ENCODE measurements at places on chromosomes 12 and 14. TPM values are rescaled to one million over a fixed set of nuclear protein-coding genes. Genes with fewer than 3 reads are reported as not detected.

IKZF4 gene
- total RNA-seq = 42.3 TPM

IL22 gene
- total RNA-seq = not detected

TMX1 gene
- total RNA-seq = 61.9 TPM

HOXC4 gene
- total RNA-seq = 5.6 TPM

FGF23 gene
- total RNA-seq = 0.25 TPM

NRL gene
- total RNA-seq = 1.2 TPM

MANSC4 gene
- total RNA-seq = not detected

PIP4K2C gene
- total RNA-seq = 17.3 TPM

PIWIL1 gene
- total RNA-seq = not detected

FAM186B gene
- total RNA-seq = 0.28 TPM

GRCh38 chr12:45612044-45612794 lies 117.3 kb upstream of the ARID2 start:
- H3K27ac ChIP-seq = no peak overlapping the region
- H3K27me3 ChIP-seq = no peaks in the 10 kb centered on the region
- H3K36me3 ChIP-seq = no peaks in the 10 kb centered on the region
- peaks cover 6% of the 10 kb centered on the region for H3K4me1 ChIP-seq

DNA sequence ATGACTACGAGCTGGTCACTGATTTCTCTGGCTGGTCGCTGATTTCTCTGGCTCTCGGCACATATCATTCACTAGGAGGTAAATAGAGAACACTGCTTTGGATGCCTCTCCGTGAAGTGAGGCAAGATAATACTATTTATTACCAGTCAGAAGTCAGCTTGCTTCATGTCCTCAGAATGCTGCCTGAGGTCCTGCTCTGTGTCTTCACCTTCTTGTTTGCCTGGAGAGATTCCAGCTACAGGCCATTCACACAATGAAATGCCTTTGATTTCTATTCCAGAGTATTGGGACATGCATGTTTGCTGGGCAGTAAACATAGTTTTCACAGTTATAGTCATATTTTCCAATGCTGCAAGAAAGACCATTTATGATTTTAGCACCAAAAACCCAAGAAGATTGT lies 106.7 kb downstream of the AEBP2 start:
- H3K27ac ChIP-seq = no peak overlapping the region
- H3K4me3 ChIP-seq = no peak overlapping the region
- no peak for DNase-seq
- no peaks in the 10 kb centered on the region for H3K36me3 ChIP-seq
- no peaks in the 10 kb centered on the region for H3K27me3 ChIP-seq

DNA sequence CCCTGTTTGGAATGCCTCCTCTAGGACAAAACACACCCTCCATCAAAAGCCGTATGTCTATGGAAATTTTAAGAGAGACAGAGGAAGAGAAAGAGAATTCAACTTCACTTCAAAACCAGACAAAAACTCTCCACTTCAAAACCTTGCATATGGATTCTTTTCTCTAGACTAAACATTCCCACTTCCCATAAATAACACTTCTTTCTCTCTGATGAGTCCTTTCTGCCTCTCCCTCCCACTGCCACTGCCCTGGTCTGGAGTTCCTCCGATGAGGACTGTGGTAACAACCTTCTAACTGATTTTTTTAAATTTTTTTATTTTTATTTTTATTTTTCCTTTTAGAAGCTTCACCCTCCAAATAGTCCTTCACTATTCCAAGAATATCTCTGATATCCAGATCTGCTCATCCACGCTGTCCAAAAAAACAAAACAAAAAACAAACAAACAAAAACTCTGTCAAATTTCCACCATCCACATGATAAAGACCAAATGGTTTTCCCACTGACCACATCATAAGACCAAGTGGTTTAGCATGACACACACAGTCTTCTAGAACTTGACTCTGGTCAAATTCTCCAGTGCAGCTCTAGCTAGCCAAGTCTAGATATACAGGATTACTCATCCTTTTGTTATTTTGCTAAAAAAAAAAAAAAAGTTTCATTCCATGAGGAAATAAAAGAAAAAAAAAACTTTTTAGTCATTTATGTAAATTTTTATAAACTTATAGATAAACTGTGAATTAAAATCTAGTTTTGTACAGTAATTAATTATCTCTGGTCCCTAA lies 256.0 kb downstream of the PPFIA2 start:
- no peaks in the 10 kb centered on the region for H3K4me1 ChIP-seq
- no peak for DNase-seq
- no peak overlapping the region for H3K27ac ChIP-seq
- H3K4me3 ChIP-seq = no peak overlapping the region
- no peaks in the 10 kb centered on the region for H3K36me3 ChIP-seq

- DNase-seq = no peak
- no peaks in the 10 kb centered on the region for H3K36me3 ChIP-seq
- H3K4me3 ChIP-seq = no peak overlapping the region
- peaks cover 30% of the 10 kb centered on the region for H3K27me3 ChIP-seq
- no peak overlapping the region for H3K27ac ChIP-seq
Measured at GRCh38 chr12:53101931-53102781, 1.1 kb upstream of the SOAT2 start.

DNA sequence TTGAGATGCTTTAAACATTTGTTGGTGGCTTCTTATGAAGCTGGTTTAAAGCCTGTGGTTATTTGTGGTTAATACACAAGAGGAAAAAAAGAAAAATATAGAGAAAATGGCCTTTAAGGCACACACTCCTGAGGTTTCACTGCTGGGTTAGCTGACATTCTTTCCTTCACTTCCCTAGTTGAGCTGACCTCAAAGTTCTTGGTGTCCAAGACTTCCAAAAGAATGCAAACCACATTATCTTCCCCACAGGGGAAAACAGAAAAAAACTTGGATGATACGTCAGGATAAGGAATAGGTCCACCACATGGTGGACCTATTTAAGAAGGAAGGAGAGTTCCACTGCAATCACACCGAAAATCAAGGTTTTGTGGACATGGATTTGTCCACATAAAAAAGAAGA lies 94.3 kb downstream of the SLC25A21 start:
- H3K36me3 ChIP-seq = no peaks in the 10 kb centered on the region
- H3K4me1 ChIP-seq = no peaks in the 10 kb centered on the region
- H3K27me3 ChIP-seq = no peaks in the 10 kb centered on the region
- no peak overlapping the region for H3K4me3 ChIP-seq
- no peak overlapping the region for H3K27ac ChIP-seq

DNA sequence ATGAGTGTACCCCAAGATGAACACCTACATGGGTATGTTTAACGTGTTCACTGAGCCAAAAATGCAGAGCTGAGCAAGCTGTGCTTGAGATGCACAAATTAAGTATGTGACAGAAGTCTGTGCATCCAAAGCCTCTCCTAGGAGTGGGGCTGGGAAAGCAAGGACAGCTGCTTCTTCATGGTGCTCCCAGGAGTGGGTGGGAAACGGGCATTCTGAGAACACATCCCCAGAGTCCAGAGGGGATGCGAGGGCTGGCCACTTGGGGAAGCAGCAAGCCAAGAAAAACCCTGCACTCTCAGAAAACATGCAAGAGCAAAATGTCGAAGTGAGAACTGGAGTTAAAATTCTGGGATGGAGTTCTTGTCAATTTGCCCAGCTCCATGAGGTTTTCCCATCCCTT lies 414.3 kb downstream of the BCAT1 start:
- no peak overlapping the region for H3K27ac ChIP-seq
- peaks cover 4% of the 10 kb centered on the region for H3K36me3 ChIP-seq
- H3K4me3 ChIP-seq = no peak overlapping the region
- DNase-seq = no peak
- peaks cover 73% of the 10 kb centered on the region for H3K4me1 ChIP-seq

DNA sequence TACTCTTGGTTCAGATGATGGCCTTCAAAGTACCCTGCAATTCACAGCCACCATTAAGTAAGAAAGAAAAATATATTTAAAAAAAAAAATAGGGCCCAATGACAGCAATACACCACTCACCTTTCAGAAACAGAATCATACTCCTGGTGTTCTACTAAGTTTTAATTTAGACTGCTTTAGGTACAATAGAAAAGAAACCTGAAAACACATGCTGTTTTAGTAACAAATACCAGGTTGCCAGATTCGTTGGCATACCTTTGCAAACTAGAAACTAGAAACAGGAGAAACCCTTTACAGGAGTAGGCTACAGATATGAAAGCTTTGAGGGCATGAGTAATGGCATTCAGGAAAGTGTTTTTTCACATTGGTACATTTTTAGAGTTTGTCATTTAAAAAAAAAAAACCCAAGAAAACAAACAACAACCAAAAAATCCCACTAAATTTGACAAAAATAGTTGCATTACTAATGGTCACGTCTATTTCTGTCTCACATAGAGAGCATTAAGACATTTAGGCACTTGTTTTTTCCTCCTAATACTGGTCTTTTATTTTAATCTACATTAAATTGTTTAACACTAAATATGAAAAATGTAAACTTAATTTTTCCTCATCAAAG lies 4.0 kb downstream of the SIX1 start:
- no peak overlapping the region for H3K27ac ChIP-seq
- H3K36me3 ChIP-seq = no peaks in the 10 kb centered on the region
- H3K4me3 ChIP-seq = no peak overlapping the region

GRCh38 chr14:104876251-104876699 lies 11.2 kb downstream of the CEP170B start:
- no peaks in the 10 kb centered on the region for H3K36me3 ChIP-seq
- no peaks in the 10 kb centered on the region for H3K27me3 ChIP-seq

DNA sequence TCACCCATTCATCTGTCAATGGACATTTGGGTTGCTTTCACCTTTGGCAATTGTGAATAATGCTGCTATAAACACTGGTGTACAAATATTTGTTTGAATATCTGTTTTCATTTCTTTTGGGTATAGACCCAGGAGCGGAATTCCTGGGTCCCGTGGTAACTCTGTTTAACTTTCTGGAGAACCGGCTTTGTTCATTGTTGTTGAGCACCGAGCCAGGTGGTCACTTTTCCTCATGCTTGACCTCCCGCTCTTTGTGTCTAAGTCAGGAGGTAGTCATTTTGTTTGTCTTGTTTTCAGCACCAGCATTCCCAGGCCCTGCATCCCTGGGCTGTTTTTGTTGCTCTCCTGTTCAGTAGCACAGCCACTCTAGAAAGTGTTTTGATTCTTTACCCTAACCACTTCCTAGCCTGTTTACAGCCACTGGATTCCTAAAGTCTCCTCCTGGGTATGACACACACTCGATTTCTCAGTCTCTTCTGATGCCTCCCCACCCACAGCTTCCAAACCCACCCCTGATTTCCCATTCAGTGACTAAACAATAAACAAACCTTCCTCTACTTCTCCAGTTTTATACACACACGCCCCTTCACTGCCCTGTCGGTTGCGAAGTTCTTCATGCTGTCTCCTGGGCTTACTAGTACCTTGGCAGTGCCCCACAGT lies 37.9 kb downstream of the B4GALNT3 start:
- H3K27ac ChIP-seq = no peak overlapping the region
- no peaks in the 10 kb centered on the region for H3K27me3 ChIP-seq
- H3K4me1 ChIP-seq = peaks cover 13% of the 10 kb centered on the region
- H3K4me3 ChIP-seq = no peak overlapping the region
- peaks cover 3% of the 10 kb centered on the region for H3K36me3 ChIP-seq

DNA sequence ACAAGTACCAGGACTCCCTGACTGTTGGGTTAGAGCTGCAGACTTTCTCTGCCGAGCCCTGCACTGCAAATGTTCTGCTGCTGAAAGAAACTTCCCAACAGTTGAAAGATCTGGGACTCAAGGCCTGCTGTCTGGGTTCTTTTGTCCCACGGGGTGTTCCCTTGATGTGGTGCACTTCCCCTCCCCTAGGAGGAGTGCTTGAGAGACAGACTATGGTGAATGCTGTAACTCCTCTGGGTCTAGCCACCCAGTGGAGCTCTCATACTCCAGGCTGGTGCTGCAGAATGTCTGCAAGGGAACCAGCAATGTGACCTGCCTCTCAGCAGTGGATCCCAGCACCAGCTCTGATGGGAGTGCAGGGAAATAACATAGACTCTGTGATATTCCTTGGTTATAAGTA lies 129.2 kb upstream of the SLCO1B1 start:
- no peaks in the 10 kb centered on the region for H3K27me3 ChIP-seq
- DNase-seq = no peak
- H3K4me3 ChIP-seq = no peak overlapping the region

DNA sequence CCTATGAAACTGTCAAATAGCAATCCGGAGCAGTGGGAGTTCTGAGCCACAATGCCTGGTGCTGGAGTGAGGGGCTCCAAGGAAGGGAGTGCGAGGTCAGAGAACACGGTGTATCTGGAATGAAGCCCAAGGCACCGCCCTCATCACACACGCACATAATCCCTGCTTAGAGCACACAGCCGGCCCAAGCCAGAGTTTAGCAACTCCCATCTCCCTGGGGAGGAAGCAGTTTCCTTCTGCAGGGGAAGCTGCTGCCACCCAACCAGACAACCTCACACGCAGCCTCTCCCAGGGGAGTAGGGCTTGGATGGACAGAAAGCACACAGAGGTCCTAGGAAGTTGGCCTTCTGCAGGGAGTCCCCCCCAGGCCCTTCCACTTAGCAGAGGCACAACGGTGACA lies 31.3 kb downstream of the ACTN1 start:
- peaks cover 44% of the 10 kb centered on the region for H3K4me1 ChIP-seq
- DNase-seq = no peak
- no peak overlapping the region for H3K4me3 ChIP-seq
- peak overlapping the region; percentile 35 for H3K27ac ChIP-seq

DNA sequence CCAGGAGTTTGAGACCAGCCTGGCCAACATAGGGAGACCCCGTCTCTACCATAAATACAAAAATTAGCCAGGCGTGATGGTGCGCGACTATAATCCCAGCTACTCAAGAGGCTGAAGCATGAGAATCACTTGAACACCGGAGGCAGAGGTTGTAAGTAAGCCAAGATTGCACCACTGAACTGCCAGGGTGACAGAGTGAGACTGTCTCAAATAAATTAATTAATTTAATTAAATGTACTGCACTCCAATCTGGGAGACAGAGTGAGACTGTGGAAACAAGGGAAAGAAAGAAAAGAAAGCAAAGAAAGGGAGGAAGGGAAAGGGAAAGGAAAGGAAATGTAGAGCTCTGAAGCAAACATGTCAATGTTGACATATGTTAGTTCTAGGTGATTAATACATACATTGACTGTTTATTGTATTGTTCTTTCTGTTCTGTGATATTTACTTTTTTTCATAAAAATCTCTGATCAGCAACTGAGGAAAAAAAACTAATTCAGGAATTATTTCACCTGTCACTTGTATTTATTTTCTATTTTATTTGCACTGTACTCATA lies 99.6 kb downstream of the DENND5B start:
- no peak for DNase-seq
- peaks cover 13% of the 10 kb centered on the region for H3K36me3 ChIP-seq
- H3K4me1 ChIP-seq = peaks cover 36% of the 10 kb centered on the region

DNA sequence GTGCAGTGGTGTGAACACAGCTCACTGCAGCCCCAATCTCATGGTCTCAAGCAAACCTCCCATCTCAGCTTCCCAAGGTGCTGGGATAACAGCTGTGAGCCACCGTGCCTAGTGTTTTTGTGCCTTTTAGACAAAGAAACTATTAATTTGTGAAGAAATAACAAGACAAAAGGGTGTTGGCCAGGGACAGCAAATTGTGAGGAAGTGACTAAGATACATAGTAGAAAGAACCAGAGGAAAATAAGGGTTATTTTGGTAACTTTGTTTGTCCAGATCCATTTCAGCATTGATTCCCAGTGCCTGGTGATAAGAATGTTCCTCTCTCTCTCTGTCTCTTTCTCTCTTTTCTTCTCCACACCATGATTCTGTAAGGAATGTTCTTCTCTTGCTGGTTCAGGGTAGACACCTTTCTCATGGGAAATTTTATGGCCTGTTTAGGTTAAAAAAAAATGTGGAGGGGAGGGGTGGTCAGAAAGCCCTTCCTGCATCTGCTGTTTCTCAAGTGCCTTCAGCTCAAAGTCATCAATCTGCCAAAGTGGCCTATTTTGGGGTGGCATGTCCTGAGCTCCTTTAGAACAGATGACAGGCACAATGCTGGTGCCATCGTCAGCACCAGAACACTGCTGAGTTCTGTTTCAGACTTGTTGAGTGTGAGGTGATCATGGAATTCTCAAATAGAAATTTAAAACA lies 184.4 kb upstream of the EEA1 start:
- no peak for DNase-seq
- peaks cover 4% of the 10 kb centered on the region for H3K4me1 ChIP-seq
- H3K27me3 ChIP-seq = no peaks in the 10 kb centered on the region
- no peaks in the 10 kb centered on the region for H3K36me3 ChIP-seq
